Stimulated activated CD4-positive, alpha-beta T cell treated with anti-CD3 and anti-CD28 coated beads, Interleukin-4, amount 100 ng/mL, for 24 hours (primary cell): ENCODE measurements at places on chromosomes 2 and 18.
A peak's percentile ranks its signal among the peaks of the same experiment; 100 is the strongest.

DNA sequence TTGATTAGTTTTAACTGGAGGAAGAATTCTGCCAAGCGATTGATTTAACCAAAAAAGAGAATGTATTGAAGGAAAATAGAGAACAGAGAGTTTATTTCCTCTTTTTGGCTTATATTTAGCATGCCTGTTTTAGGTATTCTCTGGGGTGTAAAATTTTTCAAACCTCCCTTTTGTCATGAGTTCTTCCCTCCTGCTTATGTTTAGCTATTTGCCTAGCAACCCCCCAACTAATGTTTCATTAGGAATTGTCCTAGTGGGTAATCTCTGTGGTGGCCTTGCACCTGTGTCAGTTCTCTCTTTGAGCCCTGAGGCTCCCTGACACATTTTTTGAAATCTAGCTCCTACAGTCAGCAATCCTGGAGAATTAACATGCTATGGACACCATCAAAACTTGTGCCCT lies 12.5 kb upstream of the REG1B start:
- DNase-seq, result no peak

GRCh38 chr18:37537868-37538525 lies 27.6 kb downstream of the CELF4 start:
- peak; percentile 35 for DNase-seq

DNA sequence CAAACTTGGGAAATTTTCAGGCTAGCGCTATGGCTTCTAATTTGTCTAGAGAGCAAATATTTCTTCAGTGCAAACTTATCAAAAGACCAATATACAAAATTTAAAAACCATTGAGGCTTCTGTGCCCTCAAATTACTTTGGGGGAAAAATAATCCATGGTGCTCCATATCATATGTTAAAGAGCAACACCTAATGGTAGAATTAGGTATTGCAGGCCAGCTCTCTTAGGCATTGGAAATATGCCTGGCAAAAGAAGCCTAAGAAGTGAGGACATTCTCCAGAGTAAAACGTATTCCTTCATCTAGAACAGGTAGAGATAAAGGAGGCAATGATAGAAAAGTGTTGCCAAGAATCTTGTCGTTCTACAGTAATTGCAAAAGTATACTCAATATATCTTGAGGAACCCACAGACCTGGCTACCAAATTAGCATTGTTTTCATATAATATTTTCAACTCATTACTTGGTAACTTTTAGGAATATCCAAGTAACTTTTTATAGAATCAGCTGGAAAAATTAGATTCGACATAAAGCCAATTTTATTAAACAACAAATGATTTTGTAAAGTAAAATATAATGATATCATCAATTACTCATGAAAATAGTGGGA lies 401.1 kb downstream of the BCL11A start:
- DNase-seq, result no peak

GRCh38 chr2:47512581-47513083 lies 109.7 kb downstream of the MSH2 start:
- DNase-seq, result no peak

DNA sequence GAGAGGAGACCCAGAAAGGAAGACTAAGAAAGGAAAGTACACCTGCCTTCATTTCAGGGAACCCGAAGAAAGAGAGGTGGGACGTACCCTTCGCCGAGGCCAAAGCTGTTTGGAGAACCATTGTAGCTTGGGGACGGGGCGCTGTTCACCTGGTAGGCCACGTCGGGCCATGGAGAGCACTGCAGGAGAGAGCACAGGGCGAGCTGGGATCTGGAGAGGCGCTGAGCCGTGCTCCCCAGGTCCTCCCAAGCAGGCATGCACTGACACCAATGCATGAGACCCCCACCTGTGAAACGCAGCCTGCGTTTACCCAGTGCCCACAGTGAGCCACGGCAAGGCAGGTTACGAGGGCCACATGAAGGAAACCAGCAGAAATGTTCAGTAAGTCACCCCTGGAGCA lies 45.5 kb downstream of the TFCP2L1 start:
- no peak for DNase-seq

GRCh38 chr2:203983064-203983715 lies 46.6 kb downstream of the ICOS start:
- no peak for DNase-seq

DNA sequence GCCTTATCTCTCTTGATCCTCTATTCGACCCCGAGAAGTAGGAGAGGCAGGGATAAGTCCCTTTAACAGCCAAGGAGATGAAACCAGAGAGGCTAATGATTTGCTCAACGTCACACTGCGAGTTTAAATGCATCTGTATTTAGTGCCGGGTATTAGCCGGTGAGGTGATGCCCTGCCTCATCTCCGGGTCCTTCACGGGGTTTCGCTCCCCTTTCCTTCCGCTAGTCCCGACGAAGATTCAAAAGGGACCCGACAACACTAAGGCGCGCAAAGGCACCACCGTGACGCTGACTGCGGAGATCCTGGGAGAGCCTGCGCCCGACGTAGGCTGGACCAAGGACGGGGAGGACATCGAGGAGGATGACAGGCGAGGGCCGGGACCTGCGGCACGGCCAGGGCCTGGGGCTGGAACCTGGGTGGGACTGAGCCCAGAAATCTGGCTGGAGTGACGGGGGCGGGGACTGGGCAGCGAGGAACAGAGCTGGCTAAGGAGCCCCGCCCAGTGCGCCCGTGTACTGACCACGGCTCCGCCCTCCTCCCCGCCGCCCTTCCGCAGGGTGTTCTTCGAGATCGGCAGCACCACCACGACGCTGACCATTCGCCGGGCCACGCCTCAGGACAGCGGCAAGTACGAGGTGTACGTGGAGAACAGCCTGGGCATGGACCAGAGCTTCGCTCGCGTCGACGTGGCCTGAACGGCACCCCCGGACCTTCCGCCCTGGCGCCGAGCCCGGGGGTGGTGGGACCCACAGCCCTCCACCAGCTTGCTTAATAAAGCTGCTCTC lies 1.0 kb upstream of the GMPPA start:
- peak; percentile 25 for DNase-seq

GRCh38 chr2:233140077-233140585 lies 80.0 kb downstream of the INPP5D start:
- no peak for DNase-seq

GRCh38 chr18:46055838-46056230 lies 16.2 kb downstream of the PSTPIP2 start:
- DNase-seq, result no peak

GRCh38 chr2:63698786-63699548 lies 110.2 kb downstream of the MDH1 start:
- no peak for DNase-seq

DNA sequence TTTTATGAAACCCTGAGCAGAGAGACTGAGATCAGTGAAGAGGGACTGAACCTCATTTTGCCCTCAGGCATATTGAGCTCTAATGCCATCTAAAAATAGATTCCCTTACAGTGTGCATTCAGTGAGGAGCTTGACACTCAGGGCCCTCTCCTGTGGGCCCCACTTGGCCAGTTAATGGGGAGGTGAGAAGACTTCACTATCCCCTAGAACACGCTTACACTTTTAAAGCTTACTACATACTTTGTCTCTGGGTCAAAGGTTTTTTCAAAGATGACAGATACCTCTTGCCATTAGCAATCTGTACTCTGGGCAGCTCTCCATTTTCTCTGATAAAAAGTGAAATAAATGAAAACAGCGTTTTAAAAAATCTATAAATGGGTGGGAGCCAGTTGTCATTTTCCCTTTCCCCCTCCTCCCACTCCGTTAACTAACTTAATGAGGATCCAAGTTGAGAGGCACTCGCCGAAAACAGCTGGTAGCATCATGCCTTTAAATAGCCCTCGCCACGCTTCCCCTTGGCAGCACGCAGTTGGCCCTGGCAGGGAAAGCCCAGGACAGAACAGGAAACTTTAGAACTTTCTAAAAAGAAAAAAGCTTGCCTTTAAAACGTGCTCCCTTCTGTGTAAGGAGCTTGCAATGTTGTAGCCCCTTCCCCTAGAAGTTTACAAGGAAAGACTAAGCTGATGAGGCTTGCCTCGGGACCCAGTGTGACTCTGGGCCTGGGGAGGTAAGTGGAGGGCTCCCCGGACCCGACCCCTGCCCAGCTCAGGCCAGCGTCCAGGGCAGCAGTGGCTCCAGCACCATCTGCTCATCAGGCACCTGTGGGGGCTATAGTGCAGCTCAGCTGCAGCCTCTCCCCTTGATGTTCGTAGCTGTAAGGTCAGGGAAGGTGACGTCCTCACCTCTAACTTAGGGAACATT lies 58.8 kb upstream of the FOSL2 start:
- no peak for DNase-seq

GRCh38 chr2:116706396-116706795 lies 1108.1 kb upstream of the DDX18 start:
- no peak for DNase-seq

GRCh38 chr2:61529944-61530735 lies 8.0 kb downstream of the XPO1 start:
- DNase-seq, result no peak

DNA sequence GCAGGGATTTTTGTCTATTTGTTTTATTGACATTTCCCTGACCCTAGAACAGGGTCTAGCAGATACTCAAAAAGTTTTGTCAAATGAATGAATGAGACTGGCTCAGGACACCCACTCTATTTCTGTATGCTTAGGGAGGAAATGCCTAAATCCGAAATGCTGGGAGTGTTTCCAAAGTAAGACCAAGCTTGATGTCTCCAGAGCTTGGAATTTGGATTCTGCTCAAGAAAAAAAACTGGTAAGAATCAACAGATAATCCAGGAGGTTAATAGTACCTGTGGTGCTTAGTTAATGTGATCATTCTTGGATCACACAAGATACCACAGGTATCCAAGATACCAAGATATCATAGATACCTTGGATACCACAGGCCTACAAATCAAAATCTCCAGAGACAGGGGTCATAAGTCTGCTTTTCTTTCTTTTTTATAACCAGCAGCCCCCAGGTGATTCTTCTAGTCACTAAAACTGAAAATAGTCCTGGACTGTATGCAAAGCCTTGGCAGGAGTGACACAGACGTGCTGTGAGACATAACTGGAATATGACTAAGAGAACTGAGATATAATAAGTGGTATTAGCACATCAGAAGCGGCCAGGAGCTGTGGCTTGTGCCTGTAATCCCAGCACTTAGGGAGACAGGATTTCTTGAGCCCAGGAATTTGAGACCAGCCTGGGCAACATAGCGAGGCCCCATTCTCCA lies 39.9 kb upstream of the SP3 start:
- DNase-seq, result peak; percentile 10

DNA sequence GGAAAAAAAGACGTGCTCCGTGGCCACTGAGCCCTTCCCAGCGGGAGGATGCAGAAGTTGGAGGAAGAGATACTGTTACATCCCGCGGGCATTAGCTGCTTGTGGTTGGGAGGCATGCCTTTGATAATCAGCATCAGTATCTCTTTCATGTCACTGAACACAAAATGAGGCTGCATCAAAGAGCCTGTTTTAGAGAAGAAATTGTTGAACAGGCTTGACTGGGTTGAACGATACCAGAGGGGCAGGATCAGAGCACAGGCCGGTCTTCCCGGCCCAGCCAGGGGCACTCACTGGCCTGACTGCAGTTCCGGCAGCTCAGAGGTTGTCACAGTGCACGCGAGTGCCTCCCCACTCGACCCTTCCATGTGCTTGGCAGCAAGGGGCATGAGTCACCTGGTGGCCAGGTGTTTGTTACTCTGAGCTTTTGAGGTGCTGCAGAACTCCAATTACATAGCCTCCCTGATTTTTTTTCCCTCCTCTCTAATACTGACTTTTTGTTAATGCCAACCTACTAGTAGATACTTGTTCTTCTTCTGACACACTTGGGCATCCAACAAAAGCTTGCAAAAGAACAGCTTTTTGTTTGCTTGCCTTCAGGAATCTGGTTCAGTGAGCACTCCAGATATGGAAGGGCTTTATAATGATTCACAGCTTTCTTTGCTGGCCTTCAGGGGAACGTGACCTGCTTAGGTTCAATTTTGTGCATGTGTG lies 121.6 kb downstream of the VAPA start:
- no peak for DNase-seq

GRCh38 chr2:25664183-25664964 lies 9.0 kb downstream of the DTNB start:
- DNase-seq, result peak; percentile 12

DNA sequence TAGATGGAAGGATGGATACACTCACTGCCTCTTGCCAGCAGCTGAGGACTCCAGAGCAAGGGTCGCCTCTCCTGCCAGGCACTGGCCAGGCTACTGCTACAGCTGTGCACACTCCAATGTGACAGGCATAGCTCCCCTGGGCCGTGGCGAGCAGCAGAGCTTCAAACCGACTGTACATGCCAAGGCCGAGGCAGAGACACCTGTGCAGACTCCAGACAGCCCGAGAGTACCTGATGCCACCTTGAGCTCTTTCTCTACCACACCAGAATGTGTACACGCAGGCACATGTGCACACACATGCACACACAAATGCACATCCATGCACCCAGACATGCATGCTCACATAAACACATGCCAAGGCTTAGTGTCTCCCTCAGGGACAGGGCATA lies 508.3 kb upstream of the MYT1L start:
- no peak for DNase-seq

DNA sequence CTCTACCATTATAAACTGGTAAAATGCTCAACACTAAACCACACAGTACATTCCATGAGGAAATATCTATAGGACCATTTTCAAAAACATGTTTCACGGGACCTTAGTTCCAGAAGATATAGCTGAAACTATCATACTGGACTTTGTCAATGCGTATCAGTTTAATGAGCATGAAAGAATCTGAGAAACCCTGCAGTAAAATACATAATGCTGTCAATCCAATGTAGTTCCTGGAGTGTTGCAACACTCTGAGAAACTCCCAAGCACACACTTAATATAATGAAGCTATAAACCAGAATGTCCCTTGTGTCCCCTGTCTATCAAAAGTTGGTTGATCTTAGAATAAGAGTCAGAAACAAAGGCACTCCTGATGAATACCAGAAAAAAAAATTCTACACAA lies 16.2 kb downstream of the IWS1 start:
- DNase-seq, result no peak

GRCh38 chr2:79383681-79384080 lies 129.2 kb upstream of the CTNNA2 start:
- DNase-seq, result no peak

- DNase-seq, result peak; percentile 80
These were observed 14.6 kb upstream of the NFATC1 start for GRCh38 chr18:79380816-79381806.

DNA sequence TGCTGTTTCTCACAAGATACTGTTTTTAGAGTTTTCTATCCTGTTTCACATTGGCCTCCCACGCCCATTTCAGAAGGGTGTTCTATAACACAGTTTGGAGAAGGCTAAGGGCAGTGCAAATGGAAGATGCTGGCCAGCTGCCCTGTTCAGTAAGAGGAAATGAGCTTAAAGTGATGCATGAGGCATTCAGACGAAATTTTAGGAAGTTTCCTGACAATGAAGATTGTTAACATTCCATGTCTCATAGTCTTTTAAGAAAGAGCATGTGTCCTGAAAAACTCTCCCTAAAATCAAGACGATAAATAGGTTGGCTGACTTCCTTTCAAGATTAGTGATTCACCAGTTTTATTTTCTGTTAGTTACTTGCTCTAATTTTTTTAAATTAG lies 484.2 kb upstream of the NRP2 start:
- DNase-seq, result no peak

GRCh38 chr2:200411831-200412230 lies 98.0 kb downstream of the KCTD18 start:
- no peak for DNase-seq
